ENCODE measurements at places on chromosomes 1 and 21.

DNA sequence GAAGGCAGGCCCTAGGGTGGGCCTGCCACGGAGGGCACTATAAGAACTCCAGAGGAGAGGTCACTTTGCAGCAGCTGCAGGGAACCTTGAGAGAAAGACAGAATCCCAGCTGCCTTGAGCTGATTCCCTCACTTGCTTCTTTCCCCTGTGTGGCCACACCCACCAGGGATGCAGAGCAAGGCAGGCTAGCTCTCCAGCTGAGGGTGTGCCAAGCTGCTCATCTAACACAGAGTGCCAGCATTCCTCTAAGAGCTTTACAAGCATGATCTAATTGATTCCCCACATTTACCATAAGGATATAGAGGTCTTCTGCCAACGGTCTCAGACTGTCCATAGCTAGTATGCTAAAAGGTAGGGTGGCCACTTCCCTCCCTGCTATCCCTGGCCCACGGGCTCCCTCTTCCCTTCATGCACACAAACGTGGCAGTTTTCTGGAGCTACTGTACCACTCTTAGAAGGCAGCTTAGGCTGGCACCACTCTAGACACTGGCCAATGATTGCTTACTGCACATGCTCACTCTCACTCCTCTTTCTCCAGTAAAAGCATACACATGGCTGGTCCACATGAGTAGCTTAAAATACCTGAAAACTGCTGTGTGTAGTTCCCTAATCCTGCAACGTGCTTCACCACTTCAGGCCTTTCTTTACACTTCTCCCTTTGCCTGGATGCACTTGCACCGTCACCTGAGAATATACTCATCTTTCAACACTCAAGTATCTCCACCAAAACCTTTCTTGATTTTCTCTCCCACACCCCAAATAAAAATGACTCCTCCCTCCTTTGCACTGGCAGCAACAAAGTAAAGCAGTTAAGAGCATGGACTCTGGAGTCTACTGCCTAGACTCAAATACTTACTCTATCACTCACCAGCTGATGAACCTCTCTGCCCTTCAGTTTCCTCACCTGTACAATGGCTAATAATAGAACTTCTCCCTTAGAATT lies 57.7 kb downstream of the DMAP1 start:
- no peak for DNase-seq

GRCh38 chr1:24770881-24771280 lies 25.6 kb downstream of the CLIC4 start:
- no peak for DNase-seq

- no peak for DNase-seq
Measured at GRCh38 chr1:113941245-113941559, 12.1 kb downstream of the HIPK1 start.

GRCh38 chr1:79310609-79311008 lies 304.1 kb upstream of the ADGRL4 start:
- DNase-seq, result no peak

Data from activated CD8-positive, alpha-beta memory T cell treated with anti-CD3 and anti-CD28 coated beads, Interleukin-2, amount 50 U/mL, for 48 hours (primary cell).